ENCODE measurements at places on chromosomes 4 and X.

DNA sequence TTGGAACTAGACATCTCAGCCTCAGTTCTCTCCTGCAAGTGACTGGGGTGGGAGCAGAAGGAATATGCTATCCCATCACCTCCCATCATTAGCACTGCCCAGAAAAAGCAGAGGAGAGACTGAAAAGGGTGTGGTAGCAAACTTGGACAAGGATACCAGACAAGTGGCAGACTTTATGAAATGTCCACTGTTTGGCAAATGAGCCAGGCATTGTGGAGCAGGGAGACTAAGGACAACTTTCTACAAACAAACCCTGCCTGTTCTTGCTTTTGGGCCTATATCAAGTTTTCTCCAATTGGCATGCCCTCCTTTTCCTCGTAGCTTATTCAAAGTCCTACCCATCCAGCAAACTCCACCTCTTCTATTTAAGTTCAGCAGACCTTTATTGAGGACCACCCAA, 41.6 kb downstream of the ZCCHC12 start:
- no peak for DNase-seq

DNA sequence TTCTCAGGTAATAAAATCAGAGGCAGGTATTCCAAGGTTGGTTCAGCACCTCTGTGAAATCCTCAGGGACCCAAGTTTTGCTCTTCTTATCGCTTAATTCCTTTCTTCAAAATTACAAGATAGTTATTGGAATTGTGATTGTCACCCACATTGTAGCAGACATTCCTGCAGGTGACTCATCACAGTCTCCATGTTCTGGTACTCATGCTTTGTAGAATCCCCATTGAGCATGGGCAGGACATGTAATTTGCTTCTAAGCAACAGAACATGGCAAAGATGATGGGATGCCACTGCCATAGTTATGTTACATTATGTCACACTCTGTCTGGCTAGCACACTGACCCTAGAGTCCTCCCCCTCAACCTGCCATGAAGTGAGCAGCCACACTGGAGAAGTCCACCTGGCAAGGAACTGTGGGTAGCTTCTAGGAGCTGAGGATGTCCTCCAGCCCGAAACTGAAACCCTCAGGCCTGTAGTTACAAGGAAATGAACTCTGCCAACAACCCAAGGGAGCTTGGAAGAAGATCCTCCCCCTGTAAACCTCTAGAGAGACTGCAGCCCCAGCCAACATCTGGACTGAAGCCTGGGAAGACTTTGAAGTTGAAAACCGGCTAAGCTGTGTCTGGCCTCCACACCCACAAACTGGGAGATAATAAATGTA, 58.3 kb upstream of the GUCY1A1 start:
- no peak for DNase-seq

- DNase-seq = no peak
Measured at GRCh38 chr4:152979731-152980330, 43.7 kb downstream of the FHDC1 start.

- no peak for DNase-seq
Measured at GRCh38 chrX:123184866-123185276, 793 bp downstream of the GRIA3 start.

GRCh38 chr4:172142281-172142741, 329.1 kb downstream of the GALNTL6 start:
- no peak for DNase-seq

DNA sequence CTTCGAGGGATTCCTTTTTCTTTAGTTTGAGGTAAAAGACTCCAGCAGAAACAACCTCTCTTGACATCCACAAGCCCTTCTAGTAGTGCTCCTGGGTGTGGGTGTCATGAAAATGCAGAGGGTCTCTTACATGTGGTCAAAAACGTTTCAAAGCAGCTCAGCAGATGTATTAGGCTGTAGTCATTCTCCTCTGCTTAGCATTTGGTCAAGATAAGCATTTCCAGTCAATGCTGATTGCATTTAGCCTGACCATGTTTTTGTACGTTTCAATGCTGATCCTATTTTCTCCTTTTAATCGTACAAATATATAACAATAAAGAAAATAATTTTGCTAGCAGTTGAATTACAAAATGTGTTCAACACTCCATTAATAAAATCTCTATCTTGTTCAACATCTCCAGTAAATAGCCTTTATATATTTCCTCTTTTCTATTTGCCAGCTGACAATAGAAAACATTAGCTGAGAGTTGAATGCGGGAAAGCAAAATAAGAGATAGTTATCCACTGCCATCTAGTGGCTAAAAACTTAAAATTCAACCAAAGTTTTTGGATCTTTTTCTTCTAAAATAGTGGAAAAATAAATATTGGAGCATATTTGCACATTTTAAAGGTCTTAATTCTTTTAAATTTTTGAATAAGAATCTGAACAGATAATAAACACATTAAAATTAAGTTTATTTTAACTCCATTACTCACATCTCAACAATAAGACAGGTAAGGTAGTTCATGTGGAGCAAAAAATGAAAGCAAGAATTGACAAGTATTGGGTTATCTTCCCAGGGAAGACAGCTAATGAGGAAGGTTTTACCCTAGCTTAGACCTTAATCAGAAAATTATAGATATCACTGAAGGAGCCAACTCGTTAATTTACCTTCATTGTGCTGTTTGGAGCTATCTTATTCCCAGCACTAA, 15.2 kb upstream of the PACRGL start:
- DNase-seq = no peak

- DNase-seq = no peak
Measured at GRCh38 chr4:182351485-182351884, 108.3 kb downstream of the TENM3 start.

DNA sequence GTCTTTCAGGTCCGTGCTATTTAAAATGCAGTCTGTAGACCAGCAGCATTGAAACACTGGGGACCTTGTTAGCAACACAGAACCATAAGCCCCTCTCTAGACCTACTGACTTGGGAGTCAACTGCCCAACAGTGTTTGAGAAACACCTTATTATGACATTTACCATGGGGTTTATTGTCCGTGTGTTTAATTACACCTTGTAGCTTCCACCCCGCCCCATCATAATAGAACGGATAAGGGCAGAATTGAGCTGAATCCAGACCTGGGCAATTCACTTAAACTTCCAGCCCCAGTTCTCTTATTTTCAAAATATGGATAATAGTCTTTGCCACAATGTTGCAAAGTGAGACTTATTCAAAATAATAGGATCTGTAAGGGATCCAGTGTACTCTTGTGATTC, 30.6 kb upstream of the CLNK start:
- no peak for DNase-seq

DNA sequence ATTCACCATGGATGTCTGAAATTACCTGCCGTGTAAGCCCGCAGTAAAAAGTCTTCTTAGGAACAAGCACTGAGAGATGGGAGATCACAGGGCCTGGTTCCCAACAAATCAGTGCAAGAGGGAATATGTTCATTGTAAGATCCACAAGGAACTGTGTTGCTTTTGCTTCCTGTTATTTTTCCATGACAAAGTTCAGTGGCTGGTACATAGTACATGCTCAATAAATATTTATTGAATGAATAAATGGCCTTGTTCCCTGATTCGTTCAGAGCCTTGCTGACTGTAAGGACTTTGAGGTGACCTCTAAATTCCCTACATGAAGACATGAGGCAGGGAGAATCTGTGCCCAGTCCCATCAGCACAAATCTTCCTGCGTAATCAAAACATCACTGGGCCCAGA, 7.4 kb downstream of the TMEM31 start:
- DNase-seq = no peak

GRCh38 chr4:2722033-2722432, 34.1 kb downstream of the TNIP2 start:
- DNase-seq = no peak

DNA sequence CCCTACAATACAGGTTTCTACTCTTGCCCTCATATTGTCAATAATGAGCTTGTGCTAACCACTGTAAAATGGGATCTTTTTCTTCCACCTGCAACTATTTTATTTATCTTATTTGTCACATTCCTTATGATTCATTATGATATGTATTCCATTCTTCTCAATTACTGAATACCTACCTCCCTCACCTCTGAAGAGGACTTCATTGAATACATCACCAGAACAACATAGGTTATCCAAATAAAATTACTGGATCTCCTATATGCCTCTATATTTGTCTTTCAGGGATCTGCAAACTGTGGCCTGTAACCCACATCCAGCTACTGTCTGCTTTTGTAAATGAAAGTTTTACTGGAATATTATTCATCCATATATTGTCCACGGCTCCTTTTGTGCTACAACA, 41.3 kb downstream of the STPG2 start:
- DNase-seq = no peak

- no peak for DNase-seq
Measured at GRCh38 chr4:69321153-69321729, 41.0 kb downstream of the UGT2B28 start.

GRCh38 chr4:76950052-76950955, 752 bp downstream of the SEPTIN11 start:
- peak; percentile 44 for DNase-seq

DNA sequence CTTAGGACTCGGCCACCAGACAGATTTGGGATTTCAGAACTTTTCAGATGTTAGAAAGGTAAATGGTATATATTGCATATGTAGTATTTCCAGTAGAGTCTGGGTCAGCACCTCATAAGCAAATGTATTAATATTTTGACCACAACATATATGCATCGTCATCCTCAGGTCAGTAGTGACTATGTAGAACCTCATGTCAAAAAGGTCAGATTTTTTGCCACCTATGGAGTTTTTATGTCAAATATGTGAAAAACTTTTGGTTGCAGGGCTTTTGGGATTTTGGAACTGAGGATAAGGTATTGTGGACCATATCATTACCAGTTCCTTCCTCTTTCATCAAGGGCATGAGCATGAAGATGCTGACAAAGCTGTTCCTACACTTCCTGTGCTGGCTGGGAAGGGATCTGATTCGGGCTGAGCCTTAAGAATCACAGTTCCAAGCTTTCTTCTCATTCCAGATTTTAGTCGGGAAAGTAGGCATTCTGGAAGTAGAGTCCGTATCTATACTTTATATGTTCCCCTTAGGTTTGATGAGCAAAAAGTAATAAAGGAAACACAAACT, 183.0 kb upstream of the PGRMC2 start:
- DNase-seq = no peak

- no peak for DNase-seq
Measured at GRCh38 chrX:49912086-49912485, 10.3 kb upstream of the CLCN5 start.

- DNase-seq = no peak
Measured at GRCh38 chr4:3179126-3179706, 69.7 kb upstream of the MSANTD1 start.

DNA sequence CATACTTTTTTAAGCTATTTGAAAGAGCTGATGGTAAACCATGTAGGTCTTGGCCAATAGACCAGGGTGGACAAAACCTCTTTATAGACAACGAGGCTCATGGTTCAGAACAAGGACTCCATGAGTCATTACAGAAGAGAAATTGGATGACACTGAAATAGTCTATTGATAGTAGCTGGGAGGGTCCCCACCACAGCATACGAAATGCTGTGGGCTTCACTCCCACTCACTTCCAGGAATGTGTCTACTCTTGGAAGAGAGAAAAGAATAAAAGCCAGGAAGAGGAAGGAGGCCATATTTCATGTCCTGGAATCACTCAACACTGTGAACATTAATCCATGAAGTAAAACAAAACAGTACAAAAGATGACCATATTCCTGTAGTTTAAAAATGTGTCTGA, 82.3 kb upstream of the MXRA5 start:
- no peak for DNase-seq

GRCh38 chr4:186724058-186724863, 605 bp upstream of the FAT1 start:
- no peak for DNase-seq

DNA sequence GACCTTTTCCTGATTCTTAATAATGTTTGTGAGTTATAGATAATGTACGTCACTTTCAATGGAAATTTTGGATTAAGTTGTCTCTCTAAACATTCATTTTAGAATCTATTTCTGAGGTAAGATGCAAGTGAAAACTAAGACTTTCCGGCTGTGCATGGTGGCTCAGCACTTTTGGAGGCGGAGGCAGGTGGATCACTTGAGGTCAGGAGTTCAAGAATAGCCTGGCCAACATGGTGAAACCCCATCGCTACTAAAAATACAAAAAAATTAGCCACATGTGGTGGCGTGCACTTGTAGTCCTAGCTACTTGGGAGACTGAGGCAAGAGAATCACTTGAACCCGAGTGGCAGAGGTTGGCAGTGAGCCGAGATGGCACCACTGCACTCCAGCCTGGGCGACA, 524.6 kb upstream of the SLIT2 start:
- no peak for DNase-seq

GRCh38 chrX:50609796-50610195, 139.2 kb upstream of the DGKK start:
- no peak for DNase-seq

DNA sequence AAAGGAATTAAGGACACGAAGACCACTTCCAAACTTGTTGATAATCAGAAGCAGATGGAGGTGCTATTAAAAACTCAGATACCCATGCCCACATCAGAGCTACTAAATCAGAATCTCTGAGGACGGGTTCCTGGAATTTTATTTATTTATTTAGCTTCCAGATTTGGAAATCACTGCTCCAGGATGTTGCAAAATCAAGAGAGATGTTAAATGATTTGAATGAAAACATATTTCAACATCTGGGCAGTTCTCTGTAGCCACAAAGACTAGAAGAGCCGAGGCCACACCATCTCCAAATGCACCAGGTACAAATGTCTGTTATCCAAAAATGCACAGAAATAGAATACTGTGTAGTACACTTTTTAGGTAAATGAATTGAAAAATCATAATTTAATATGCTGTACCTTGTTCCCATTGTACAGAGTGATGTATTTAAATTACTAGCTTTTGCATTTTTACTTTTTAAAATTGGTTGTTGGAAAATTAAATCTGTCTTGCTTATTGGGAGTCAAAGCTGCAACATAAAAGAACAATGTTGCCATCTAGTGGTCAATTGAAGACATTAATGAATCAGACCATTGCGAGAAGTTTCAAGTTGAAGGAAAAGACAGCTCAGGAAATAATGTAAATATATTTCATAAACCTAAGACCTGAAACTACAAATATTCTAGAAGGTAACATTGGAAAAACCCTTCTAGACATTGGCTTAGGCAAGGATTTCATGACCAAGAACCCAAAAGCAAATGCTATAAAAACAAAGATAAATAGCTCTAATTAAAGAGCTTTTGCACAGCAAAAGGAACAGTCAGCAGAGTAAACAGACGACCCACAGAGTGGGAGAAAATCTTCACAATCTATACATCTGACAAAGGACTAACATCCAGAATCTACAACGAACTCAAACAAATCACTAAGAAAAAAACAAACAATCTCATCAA, 151.3 kb upstream of the TTC29 start:
- no peak for DNase-seq

DNA sequence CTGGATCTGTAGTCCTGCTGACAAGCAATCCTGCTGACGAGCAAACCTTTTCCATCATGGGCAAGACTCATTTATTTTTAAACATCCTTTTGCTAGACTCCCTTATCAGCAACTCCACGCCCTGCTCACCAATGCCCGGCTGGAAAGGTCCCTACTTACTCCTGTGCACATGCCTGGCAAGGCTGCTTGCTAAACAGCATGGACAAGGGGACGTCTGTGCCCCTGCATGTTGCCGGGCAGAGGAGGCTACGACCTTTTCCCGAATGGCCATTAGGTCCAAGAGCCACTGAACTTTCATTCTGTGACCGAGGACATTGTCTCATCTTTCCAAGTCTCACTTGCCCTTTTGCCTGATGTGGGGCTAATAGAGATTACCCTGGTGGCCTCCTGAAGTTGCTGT, 98.6 kb downstream of the MGST2 start:
- DNase-seq = no peak
